ENCODE measurements at places on chromosomes 2 and 18.

- DNase-seq, result no peak
Observed at GRCh38 chr2:215434447-215435279, 1.2 kb downstream of the FN1 start.

- DNase-seq, result no peak
Observed at GRCh38 chr2:171908235-171908634, 14.0 kb upstream of the HAT1 start.

GRCh38 chr18:78975292-78975691, 4.3 kb upstream of the SALL3 start:
- DNase-seq, result no peak

GRCh38 chr2:39682066-39682692, 16.5 kb downstream of the TMEM178A start:
- no peak for DNase-seq

DNA sequence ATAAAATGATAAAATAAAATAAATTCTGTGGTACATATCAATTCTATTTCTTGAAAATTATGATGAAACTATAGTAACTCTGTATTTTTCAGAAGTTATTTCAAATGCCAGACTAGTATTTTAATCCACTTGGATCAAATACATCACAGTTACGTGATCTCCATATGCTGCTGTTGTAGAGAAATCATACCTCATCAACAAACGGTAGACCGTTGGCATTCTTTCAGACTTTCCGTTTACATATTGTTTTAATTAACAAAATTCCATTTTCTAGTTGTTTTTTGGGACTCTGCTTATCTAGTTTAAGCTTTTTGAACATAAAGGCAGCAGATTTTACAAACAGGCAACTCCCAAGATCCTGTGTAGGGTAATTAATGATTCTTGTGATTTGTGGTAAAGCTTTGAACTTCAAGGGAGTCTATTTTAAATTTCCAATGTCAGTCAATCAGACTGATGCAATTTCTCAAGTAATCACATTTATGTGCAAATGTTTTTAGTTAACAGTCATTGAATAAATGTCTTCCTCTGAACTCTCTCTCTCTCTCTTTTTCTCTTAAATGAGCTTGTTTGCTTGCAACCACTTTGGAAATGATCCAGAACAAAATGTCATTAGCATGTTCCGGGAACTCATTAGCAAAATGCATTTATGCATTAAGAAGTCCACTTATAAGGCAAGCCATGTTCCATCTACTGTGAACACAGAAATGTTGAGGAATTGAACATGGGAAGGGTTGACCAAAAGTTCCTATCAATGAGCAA, 31.8 kb downstream of the NYAP2 start:
- no peak for DNase-seq

DNA sequence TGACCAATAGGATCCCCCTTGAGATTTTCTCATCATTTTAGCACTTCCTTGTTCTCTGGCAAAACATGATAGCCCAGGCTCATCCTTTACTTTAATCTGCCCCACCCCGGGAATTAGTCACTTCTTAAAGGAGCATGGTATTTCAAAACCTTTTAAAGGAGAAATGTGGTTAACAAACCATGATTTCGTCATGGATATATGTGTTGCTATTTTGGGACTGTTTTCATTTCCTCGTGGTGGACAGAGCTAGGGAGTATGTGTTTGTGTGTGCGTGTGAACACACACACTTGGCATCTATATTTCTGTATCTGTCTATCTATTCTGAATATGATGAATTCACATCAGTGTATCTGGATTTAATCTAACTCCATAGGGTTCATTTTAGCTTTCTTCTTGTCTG, 128.1 kb downstream of the BIRC6 start:
- DNase-seq, result no peak

DNA sequence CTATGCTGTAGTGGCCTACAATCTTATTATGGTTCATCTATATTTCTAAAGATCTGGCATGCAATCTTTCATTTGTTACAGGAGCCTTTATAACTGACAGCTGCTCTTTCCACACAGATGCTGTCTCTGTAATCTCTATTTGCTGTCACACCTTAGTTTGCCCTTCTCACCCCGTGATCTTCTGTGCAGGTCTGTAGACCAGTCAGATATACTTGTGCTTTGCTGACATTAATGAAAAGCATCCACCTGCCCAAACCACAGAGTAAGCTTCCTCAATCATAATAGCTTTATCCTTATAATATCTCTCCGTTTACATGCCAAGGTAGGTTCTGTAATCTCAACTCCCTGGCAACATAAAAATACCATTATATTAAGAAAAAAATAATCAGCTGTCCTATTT, 122.4 kb downstream of the GRB14 start:
- no peak for DNase-seq

- DNase-seq, result no peak
Observed at GRCh38 chr2:200089040-200089755, 133.8 kb downstream of the MAIP1 start.

GRCh38 chr2:29376541-29376940, 261.3 kb downstream of the CLIP4 start:
- DNase-seq, result peak; percentile 8

DNA sequence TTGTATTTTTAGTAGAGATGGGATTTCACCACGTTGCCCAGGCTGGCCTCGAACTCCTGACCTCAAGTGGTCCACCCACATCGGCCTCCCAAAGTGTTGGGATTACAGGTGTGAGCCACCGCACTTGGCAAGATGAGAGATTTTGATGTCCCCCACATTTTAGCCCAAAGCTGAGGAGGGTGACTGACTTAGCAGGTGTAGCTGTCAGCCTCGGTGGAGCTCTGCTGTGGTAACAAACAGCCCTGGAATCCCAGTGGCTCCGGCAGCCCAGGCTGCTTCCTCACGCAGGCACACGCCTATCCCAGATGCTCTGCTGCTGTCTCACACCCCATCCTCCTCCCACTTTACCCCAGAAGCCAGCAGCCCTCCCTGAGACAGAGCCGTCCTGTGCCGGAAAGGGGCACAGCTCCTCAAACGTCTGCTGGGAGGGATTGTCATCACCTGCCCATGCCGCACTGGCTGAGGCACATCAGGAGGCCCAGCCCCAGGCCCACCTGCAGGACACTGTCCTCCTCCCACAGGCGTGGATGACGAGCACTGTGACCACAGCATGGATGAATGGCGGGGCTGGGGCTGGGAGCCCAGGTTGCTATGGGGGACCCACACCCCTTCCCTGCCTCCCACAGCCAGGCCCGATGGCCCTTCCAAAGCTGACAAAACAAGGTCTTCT, 10.6 kb upstream of the BOK start:
- DNase-seq, result no peak

- DNase-seq, result no peak
Observed at GRCh38 chr2:217047631-217048030, 187.8 kb upstream of the TNP1 start.

- DNase-seq, result no peak
Observed at GRCh38 chr18:56637711-56638231, 621 bp downstream of the TXNL1 start.

- peak; percentile 28 for DNase-seq
Observed at GRCh38 chr2:75640621-75641121, 5.9 kb upstream of the MRPL19 start.

DNA sequence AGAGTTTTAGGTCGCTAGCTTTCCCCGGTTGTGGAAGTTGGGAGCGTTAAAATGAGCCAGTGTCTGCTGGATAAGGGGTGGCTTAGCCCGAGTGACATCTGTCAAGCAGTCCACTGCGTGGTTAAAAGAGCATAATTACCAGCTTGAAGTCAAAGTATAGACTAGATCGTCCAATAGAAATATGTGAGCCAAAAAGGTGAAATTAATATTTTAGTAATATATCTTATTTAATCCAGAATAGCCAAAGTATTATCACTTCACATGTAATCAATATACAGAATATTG, 654 bp downstream of the COMMD1 start:
- DNase-seq, result no peak

DNA sequence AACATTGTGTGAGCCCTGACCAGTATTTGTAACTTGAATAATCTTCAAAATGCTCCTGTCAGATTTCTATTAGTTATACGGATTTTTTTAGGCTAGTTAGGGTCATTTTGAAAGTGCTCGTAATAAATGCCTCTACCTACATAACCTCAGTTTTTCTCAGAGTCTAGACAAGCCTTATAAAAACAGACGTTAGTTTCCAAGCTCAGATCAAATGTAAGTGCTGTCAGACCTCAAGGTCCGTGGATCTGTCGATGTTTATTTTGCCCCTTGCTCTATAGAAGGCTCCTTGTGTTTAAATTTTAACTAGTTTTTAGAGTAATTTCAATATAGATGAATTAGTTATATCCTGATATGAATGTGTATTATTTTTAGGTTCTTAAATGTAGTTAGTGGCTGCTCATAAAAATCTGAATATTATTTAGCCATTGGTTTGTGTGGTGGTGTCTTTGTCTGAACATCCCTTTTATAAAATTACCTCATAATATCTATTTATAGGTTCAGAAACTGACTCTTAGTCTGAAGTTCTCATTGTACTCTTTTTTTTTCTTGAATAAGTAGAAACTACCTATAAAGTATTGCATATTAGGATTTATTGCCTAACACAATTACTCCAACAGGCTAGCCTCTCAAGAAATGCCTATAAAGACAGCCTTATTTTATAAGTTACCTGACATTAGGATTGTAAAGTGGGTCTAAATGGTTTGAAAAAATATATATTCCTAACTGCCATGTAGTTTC, 71.1 kb downstream of the MTA3 start:
- no peak for DNase-seq

DNA sequence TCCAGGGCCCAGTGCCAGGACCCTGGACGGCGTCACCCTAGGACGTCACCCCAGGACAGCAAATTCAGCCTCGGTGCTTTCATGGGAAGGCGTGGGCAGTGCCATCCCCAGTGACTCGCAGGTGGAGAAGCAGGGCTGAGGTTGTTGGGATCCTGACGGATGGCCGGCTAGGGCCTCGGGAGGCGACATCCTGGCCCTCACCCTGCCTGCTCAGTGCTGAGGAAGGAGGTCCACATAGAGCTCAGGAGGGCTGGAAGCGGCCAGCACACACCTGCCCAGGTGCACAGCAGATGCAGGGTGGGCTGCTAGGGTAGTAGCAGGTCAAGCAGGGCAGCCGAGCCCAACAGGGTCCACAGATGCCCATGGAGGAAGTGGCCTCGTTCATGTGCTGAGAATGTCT, 482.0 kb upstream of the SALL3 start:
- DNase-seq, result no peak

DNA sequence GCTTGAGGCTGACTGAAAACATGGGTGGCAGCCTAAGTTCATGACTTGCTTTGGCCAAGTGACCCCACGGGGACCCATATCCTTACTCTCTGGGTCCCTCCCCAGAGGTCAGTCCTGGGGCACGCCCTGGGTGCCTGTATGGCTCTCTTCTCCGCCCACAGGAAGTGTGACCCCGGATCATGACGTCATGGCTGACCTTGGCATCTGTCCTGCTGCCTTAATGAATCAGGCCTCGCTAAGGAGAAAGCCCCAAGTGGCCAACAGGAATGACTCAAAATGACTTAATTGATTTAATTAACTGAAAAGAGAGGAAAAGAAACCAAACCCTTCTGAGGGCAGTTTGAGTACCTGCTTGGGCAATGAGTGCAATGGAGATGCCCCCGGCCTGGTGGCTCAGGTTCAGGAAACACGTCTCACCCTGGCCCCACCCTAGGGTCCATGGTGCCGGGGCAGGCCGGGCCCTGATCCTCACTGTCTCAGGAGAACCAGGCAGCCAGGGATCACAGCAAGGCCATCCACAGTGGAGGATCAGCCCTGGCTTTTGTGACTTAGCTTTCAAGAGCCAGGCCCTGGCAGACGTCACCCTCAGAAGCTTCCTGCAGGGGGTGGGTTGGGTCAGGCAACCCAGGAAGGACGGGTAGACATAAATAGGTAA, 112.0 kb downstream of the CYP26B1 start:
- no peak for DNase-seq
